ENCODE measurements at places on chromosomes 1 and 21. TPM values are rescaled to one million over a fixed set of nuclear protein-coding genes. Genes with fewer than 3 reads are reported as not detected.

DNA sequence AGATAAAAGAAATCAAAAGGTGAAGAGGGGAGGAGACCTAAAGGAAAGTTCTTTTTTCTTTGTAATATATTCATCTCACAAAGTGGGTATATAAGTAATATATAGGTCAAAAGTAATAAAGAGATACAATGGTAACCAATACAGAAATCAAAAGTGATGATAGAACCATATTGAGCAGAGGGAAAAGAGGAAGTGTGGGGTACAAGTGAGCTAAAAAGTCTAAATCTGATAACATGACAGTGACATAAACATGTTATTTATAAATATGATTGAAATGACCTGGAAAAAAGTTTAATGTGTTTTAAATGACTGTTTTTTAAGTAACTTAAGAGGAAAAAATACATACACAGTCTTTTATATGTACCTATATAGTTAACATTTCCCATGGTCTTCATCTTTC is 70.5 kb downstream of the MRPL39 start:
- DNase-seq, result no peak

- no peak for DNase-seq
Observed at GRCh38 chr1:236615399-236616148, 11.3 kb upstream of the HEATR1 start.

GRCh38 chr1:232327899-232328298 is 302.0 kb downstream of the SIPA1L2 start:
- no peak for DNase-seq

GRCh38 chr1:52795464-52795863 is 47.1 kb upstream of the ZYG11A start:
- no peak for DNase-seq

GRCh38 chr1:231931146-231931545 is 304.6 kb downstream of the DISC1 start:
- DNase-seq, result no peak

- DNase-seq, result no peak
Observed at GRCh38 chr1:15918962-15919715, 56.8 kb downstream of the ZBTB17 start.

DNA sequence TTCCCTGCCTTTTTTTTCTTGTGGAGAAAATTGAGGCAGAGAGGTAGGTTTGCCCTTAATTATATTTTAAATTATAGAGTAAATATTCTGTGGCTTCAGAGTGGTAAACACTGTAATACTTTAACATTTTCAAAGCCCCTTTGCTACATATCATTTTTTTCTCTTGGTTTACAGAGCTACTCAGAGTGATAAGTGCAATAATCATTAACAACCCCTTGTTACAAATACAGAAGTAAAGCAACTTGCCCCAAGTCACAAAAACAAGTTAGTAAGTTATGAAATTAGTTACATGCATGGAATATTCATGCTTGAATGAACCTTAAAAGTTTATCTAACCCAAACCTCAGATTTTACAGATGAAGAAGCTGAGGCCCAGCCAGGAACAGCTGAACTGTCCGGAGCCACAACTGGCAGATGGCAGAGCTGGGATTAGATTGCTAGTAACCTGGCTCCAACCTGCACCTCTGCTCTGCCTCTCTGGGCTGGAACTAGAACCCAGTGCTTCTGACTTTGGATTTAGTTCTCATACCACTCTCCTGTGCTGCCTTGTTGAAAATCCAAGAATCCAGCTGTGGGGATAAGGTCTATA is 48.7 kb downstream of the TNN start:
- DNase-seq, result no peak

DNA sequence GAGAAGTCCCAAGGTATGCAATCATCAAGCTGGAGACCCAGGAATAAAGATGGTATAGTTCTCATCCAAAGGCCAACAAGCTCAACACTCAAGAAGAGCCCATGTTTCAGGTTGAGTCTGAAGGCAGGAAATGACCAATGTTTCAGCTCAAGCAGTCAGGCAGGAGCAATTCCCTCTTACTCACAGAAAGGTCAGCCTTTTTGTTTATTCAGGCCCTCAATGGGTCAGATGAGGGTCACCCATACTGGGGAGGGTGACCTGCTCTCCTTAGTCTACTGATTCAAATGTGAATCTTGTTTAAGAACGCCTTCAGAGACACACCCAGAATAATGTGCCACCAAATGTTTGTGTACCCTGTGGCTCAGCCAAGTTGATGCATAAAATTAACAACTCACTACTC is 262.4 kb downstream of the USP25 start:
- DNase-seq, result no peak

DNA sequence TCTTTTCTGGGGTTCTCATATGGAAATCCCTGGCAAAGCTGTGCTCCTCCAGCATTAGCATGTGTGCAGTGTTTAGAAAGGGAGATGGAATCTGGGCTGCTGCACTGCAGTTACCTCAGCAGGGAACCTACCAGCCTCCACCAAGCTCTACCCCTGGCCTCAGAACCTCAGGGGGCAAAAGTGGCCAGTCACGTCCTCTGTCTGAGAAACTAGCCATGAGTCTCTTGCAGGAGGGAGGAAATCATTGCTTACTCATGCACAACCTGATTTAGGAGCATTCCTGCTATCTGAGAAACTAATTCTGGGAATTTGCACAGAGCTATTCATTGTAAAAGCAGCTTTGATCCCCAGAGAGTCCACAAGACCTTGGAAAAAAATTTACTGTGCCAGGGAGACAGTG is 80.6 kb upstream of the IPO9 start:
- no peak for DNase-seq

- no peak for DNase-seq
Observed at GRCh38 chr1:75922698-75923097, 9.5 kb downstream of the ASB17 start.

DNA sequence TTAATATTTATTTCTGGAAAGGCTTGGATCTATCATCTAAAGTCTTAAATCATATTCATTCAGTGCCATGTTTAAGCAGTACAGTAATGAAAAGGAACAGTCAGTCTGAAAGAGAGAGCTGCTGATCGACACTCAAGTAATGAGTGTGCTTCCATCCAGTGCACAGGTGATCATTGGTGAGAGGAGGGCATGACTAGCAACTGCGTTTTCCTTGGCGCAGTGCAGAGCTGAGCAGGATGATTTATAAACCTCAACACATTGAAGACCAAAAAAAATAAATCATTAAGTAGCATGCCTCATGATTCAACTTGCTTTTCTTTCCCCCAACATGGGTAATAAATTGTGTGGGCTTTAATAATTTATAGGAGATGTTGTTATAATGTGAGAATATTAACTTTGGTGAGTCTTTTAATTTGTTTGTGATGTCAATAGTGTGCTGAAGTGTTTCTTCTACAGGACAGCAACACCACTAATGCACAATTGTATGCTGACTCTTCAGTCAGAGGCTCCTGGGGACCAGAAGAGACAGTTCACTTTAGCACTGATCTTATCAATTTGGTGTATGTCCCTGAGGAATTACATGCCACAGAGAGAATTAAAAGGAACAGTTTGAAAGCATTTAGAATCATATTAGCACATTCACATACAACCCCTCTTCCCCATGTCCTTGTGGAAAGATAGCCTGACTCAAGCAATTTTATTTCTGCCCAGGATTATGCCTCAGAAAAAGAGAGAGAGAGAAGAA is 199.7 kb upstream of the ADGRL2 start:
- DNase-seq, result no peak

DNA sequence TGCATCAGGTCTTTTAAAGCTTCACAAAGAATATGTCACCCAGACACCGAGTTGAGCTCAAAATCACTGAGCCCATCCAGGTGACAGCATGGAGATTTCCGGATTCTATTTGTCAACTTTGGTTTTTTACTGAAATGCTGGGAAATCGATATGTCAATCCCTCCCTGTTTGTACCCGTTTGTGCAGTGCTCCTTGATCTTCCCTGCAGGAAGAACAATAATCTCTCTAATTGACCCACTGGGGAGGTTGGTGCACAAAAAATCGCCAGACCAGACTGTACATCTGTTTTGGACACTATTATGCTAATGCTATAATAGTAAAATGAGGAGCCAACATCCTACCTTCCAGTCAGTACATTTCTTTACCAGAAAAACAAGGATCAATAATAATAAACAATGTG is 1.8 kb downstream of the BARHL2 start:
- DNase-seq, result no peak

GRCh38 chr1:106344494-106344893 is 712.0 kb upstream of the PRMT6 start:
- no peak for DNase-seq

GRCh38 chr1:38834937-38835827 is 24.4 kb downstream of the RRAGC start:
- DNase-seq, result peak; percentile 34

DNA sequence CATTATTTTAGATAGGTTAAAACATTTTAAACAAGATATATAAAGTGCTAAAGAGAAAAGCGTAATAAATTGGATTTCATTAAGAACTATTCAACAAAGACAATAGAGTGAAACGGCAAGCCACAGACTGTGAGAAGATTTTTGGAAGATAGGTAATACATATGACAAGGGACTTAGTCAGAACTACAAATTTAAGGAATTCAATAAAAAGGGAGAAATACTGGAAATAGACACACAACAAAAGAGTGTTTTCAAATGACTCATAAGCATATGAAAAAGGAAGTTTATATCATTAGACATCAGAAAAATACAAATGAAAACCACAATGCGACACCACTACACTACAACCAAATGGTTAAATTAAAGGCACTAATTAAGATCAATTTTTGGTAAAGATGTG is 90.5 kb downstream of the GDAP2 start:
- no peak for DNase-seq

GRCh38 chr1:115469703-115470476 is 131.8 kb upstream of the NGF start:
- peak; percentile 47 for DNase-seq

DNA sequence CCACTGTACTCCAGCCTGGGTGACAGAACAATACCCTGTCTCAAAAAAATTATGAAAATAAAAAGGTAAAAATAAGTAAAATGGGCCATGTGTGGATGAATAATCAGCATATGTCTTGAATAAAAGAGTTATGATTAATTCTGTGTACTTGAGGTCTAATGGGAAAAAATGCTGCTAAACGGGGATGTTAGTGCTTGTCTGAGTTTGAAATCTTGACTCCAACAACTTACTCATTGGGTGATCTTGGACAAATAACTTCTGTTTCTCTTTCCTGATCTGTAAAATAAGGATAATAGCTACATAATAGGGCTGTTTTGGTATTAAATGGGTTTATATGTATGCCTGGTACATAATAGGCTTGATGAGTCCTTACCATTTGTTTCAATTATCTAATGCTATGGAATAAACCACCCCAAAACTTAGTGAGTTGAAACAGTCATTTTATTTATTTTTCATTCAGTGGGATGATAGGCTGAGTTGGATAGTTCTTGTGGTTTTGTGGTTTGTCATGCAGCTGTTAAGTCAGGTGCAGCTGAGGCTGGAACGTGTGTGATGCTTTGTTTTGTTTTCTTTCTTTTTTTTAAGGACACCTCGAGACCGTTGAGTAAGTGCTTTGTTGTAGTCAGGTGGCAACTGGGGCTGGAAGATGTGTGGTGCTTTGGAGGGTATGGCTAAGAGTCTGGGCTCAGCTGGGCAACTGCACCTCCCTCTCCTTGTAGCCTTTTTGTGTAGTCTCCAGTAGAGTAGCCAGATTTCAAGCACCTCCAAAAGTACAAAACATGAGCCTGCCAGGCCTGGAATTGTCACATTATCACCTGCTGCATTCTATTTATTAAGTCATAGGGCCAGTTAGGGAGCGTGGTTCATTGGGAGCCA is 4.9 kb downstream of the MDM4 start:
- DNase-seq, result no peak

DNA sequence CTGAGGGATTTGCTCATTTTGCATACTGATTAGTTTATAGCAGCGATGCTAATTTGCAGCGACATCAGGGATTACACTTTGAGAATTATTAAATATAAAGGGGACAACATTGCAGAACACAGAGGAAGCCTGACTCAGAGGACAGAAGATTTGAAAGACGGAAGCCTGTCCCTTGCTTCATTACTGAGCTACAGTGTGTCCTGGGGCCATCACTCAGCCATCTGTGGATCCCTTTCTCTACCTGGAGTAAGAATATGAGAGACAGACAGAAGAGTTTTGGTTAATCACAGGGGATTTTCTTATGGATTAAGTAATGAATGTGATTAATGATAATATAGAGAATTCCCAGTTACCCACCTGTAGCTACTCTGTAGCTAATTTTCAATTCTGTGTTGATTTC is 134.7 kb downstream of the DISC1 start:
- DNase-seq, result no peak

DNA sequence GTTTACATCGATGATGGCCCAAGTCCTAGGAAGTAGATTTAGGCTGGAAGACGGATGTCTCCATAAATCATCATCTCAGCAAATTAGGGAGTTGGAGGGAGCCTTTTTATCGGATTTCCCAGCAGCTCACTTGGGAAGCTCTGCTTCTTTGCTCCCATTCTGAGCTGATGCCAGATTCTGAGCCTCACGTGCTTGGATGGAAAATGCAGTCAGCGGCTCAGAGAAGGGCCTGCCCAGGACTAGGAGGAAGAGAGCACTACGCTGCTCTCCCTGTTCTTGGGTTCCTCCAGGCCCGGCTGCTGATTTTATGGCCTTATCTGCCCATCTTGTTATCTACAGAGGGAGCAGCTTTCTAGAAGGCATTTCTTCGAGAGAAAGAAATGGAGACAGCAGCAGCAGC is 42.0 kb downstream of the UBIAD1 start:
- peak; percentile 57 for DNase-seq

GRCh38 chr21:34073749-34074282 is 438 bp downstream of the MRPS6 start:
- DNase-seq, result no peak

- DNase-seq, result peak; percentile 46
Observed at GRCh38 chr1:205375835-205376545, 19.3 kb upstream of the KLHDC8A start.

DNA sequence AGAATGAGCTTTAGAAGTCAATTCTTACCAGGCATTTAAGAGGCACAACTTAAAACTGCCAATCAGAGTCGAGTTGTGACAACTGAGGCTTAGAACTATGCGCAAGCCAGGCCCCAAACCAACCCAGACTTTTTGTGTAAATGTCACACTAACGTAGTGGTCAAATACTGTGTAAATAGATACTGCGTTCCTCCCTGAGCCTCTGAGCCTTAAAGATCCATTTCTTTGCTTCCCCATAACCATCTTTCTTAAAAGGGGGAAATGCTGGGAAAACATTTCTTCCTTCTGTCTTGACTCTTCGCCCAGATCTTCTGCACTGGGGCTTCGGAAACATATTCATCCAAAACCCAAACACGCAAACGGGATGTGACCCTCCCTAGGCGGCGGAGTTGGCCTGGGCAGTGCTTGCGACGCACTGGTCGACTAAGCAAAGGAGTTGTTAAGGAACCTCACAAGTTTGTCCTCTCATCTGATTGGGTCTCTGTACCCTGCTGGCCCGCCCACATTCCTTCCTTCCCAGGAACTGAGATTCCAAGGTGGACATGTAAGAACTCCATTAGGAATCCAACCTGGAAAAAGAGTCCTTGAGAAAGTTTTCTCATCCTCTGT is 2.6 kb downstream of the ADAMTS5 start:
- peak; percentile 90 for DNase-seq

ARID4B gene
- 21.0 TPM for total RNA-seq

LCE2A gene
- not detected for total RNA-seq

KCNK2 gene
- 3.0 TPM for total RNA-seq

TRPM2 gene
- total RNA-seq, result 3.1 TPM

CHRNB2 gene
- not detected for total RNA-seq

GRHL3 gene
- total RNA-seq, result 0.15 TPM

OR6K3 gene
- total RNA-seq, result not detected

HPDL gene
- 0.46 TPM for total RNA-seq

CRYAA gene
- not detected for total RNA-seq

S1PR1 gene
- total RNA-seq, result 55.6 TPM

LCE1C gene
- not detected for total RNA-seq

BECN2 gene
- total RNA-seq, result not detected

GBP2 gene
- total RNA-seq, result 18.4 TPM

NPR1 gene
- total RNA-seq, result 34.1 TPM

CD46 gene
- 118 TPM for total RNA-seq

TRIM46 gene
- total RNA-seq, result 4.6 TPM

NTPCR gene
- total RNA-seq, result 30.1 TPM
